ENCODE measurements at places on chromosomes 3 and 15.

GRCh38 chr15:79339588-79340314, 28.8 kb downstream of the TMED3 start:
- peak; percentile 41 for DNase-seq

GRCh38 chr15:41653760-41654159, 6.4 kb upstream of the MGA start:
- no peak for DNase-seq

GRCh38 chr3:192005989-192006388, 545.0 kb downstream of the PYDC2 start:
- DNase-seq: no peak

- DNase-seq: no peak
These were observed 22.2 kb upstream of the TBC1D23 start for GRCh38 chr3:100238599-100238998.

DNA sequence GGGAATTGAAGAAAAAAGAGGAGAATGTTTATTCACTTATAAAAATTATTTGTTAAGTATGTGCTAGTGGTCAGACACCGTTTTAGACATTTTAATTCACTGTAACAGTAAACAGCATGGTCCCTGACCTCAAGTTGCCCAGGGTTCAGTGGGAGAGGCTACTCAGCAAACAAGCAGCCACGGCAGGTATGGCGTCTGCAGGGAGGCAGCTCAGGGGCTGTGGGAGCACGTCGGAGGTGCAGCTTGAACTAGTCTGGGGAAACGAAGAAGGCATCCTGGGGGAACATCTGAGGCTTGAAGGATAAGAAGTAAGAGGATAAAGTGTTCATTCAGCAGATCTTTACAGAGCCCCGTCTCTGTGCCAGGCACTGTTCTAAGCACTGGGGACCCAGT, 66.0 kb downstream of the CRTC3 start:
- no peak for DNase-seq

DNA sequence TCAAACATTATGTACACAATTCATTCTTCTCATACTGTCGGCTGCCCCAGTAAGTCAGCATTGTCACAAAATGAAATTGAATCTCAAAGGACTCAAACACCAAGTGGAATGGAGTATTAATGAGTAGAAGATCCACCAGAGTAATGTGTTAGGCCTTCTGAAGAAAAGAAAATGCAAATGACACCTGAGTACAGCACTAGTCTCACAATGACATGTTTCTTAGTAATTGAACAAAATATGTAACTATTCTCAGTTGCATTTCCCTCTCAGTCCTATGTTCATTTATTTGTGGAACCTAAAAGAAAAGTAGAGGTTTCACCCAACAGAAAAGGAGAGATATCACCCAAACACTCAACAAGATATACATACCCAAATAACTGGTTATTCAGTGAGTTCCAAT, 283.9 kb upstream of the THBS1 start:
- DNase-seq: no peak

DNA sequence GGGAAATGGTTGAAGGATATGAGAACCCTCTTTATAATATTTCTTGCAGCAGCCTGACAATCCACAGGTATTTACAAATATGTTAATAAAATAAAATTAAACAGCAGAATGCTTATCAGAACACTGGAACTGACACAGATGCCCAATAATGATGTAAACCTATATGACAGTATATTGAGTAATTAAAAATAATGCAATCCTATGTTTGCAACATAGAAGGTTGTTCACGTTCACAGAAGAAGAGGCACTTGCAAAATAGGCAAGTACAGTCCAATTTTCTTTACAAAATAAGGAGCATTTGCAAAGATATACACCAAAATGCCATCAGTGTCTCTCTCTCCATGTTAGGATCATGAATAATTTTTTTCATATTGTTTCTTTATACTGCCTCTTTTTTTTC, 397.0 kb upstream of the WNT5A start:
- DNase-seq: no peak

- DNase-seq: peak; percentile 42
These were observed 524 bp downstream of the IGF1R start for GRCh38 chr15:98648654-98649471.

DNA sequence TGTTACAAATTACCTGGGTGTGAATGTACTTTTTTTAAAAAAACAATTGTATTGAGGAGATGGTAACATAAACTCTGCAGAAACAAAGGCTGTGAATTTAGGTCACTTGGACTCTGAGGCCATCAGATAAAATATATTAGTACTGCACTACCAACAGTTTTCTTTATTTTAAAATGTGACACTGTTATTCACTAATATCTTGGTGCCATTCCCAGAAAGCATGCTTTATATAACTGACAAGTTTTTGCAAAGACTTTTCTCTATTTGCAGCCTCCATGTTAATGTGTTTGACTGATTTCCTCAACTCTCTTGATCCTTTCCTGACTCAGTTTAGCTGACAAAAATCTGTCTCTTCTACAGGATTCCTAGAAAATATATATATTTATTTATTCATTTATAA, 26.5 kb upstream of the ACTL6A start:
- DNase-seq: no peak

DNA sequence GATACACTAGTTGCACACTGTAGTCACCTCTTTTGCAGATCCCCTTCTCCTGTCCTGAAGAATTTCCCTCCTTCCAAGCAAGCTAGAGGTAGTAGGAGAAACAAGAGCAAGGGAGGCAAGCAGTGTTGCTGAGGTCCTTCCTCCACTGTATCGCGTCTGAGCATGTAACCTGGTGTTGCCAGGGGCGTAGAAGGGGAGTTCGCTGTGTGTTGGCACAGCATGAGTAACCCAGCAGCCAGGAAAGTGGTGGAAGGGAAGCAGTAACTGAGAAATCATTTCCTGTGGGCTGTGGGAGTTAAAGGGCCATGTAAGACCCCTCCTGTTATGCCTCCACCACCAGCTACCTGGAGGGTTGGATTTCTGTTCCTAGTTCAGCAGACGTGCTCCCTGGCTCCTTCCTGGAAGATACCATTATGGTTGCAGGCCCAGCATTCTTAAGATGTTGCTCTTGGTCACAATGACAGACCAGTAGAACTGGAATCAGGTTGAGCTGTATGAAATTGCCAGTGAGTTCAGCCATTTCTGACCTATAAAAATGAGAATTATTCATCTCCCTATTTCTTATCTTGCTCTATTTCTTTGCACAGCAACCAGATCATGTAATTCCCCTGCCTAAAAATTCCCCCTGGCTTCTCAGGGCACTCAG, 215.3 kb upstream of the TOPAZ1 start:
- DNase-seq: no peak

- no peak for DNase-seq
These were observed 47.4 kb downstream of the ERICH6 start for GRCh38 chr3:150656316-150656715.

DNA sequence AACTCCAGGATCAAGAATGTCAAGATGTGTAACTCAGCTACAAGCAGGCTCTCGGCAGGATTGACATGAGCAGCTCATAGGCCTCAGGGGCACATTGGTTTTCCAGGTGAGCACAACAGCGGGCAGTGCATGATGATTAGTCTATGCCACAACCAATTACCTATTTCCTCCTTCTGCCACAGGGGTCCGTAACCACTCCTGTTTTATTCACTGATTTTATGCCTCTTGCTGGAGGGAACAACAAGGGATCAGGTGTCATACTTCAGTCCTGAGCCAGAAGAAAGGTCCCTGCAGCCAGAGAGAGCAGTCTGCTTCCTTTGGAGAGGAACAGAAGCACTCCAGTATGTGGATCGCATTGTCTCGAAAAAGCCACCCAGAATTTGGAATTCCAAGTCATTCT, 35.1 kb upstream of the PTPRG start:
- no peak for DNase-seq

GRCh38 chr15:75834021-75834420, 9.2 kb upstream of the UBE2Q2 start:
- DNase-seq: no peak

DNA sequence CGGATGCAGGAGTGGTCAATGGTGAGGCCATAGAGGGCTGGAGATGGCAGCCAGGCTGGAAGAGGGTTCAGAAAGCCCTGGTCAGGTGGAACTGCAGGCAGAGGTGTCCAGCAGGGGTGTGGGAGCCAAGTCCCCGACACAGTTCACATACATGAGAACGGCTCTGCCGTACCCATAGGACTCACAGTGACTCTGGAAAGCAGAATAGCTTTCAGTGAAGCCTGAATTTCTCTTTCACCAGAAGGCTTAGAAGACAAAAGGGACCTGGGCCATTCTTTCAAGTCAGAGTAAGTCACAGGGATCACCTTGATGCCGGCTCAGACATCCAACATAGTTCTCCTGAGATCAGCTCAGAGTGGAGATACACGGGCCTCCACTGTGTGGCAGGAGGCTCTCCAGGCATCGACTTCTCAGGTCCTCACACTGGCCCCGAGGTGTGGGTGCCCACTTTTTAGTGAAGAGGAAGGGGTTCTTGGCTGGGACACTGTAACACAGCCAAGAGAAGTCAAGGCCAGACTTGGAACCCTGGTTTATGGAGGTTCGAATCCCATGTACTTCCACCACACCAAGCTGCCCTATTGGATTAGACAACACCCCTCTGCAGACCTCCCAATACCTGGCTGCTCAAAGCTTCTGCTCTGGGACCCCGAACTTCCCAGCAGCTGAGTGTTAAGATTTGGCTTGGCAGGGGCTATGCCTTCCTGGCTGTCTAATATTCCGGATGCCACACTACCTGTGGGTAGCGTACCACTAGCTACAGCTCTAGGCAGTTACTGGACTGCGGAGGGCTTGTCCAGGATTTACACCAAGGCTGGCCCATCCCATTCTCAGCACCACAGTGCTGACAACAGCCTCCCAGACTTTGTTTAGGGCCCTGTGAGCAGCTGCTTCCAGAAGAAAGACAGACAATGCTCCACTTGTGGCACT, 40.4 kb upstream of the RAB6B start:
- DNase-seq: no peak

DNA sequence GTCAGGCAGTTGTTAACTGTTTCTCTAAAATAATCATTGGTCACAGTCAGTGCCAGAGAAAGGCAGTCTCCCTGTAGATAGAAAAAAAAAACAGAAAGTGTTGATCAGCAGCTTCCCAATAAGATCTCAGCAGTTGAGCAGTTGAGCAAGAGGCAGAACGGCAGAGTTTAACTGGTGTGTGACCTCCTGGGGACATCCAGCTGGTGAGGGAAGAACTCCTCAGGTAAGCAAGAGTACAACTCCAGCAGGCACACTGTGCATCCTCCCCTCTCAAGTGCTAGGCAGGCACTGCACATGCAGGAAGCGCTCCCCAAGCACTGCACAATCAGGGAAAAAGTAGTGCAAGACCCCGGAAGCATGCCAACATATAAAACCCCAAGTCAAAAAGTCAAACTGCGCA, 1287.2 kb downstream of the NSUN3 start:
- no peak for DNase-seq

DNA sequence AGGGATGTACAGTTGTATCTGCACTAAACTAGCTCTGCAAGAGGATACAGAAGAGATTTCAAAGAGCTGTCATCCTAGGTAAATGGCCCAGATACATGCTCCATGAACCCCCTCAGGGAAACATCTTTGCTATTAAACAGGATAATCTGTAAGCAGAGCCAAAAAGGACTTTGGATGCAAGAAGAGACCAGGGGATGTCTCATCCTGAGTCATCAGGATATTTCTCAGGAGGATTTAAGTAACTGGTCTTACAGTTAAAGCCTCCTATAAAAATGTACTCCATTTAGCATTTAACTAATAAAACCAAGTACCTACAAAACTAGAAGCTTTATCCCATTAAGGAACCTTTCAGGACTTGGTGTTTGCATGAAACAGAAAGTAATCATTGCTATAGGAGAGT, 48.2 kb upstream of the PHLDB2 start:
- DNase-seq: peak; percentile 63

DNA sequence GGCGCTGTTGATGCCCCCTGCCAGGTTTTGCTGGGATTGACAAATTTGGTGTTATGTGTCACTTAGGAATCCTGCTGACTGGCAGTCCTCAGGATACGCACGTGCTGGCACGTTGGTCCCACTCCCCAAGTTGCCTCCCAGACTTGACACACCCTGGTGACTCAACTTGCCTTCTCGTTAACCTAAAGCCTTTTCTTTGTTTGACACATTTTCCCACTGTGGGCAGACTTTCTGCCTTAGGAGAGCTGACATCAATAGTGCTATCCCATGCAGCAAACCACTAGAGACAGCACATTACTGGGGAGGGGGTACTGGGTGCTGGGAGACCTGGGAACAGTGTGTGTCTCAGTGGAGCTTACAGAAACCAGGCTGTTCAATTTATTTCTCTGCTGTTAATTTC, 104.3 kb downstream of the OXNAD1 start:
- DNase-seq: no peak

GRCh38 chr3:12196684-12197083, 38.0 kb upstream of the TIMP4 start:
- no peak for DNase-seq

GRCh38 chr3:119795849-119796248, 13.9 kb downstream of the NR1I2 start:
- no peak for DNase-seq

DNA sequence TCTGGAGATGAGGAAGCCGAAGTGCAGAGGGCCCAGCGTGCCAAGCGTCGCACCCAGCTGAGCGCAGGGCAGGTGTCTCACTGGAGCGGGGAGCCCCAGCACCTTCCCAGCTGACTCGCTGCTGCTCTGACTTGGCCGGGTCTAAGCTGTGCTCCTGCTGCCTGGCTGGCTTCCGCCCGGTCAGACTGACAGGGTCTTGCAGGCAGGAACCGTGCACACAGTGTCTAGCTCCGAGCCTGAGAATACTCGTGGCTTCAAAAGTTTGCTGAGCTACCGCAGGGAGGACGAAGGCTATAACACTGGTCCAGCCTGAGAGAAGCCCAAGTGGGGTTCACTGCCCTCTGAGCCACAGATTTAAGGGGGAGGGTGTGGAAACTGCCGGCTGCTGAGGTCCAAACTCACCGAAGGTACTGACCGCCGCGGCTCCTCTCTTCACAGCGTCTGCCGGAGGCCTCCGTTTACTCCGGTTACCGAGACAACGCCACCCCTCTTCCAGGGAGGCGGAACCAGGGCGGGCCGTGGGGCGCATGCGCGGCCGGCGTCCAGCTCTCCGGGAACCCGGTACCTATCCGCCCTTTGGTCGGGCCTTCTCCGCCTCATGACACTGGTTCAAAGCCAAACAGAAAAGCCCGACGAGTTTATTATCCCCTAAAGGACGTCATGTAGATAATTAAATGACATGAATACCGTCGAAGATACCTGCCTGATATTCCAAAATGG, at the start of gene CFAP44:
Gene CFAP44 (minus strand): TSS at position 443 of the 720 bp plus-strand sequence. CDS start 7,829 bp downstream, outside the sequence.
- DNase-seq: peak; percentile 79

- peak; percentile 37 for DNase-seq
These were observed 14.1 kb upstream of the CXCR6 start for GRCh38 chr3:45929042-45929679.

- DNase-seq: no peak
These were observed 26.2 kb upstream of the LARS2 start for GRCh38 chr3:45362161-45362560.

DNA sequence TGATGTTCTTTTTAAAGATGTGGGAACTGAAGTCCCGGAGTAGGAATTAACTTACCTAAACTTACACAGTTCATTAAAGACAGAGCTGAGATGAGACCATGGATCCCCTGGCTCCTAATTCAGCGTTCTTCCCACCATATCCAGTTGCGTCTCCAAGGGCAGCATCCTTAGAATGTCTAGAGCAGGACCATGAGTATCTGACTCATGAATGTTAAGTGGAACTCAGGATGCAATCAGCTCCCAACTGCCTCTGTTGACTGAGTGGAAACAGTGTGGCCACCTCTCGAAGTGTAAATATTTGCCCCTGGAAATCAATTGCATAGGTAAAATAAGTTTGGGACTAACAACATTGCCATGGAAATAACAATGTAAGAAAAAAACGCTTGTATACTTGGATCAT, 2.5 kb downstream of the SNTN start:
- no peak for DNase-seq

GRCh38 chr3:173395412-173396181, 1.9 kb upstream of the NLGN1 start:
- DNase-seq: peak; percentile 94
